ENCODE measurements at places on chromosomes 7 and 10.

DNA sequence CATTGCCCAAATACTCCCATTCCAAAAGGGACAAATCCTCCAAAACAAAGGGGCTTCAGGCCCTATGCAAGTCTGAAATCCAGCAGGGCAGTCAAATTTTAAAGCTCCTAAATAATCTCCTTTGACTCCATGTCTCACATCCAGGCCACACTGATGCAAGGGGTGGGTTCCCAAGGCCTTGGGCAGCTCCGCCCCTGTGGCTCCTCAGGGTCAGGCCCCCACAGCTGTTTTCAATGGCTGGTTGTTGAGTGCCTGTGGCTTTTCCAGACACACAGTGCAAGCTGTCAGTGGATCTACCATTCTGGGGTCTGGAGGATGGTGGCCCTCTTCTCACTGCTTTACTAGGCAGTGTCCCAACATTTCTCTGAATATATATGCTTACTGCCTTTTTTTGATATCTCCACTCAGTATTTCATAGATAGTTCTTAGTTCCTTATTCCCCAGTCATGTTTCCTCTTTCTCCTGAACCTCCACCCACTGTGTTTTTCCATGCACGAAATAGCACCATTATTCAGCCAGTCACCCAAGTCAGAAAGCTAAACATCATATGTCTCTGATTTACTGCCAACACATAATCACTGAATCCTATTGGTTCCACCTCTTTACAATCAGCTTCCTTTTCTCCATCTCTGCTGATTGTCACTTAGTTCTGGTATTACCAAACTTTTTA, 172.6 kb upstream of the CACNA2D1 start:
- no peak for DNase-seq

- no peak for DNase-seq
These were observed 24.0 kb upstream of the EEPD1 start for GRCh38 chr7:36129048-36129534.

DNA sequence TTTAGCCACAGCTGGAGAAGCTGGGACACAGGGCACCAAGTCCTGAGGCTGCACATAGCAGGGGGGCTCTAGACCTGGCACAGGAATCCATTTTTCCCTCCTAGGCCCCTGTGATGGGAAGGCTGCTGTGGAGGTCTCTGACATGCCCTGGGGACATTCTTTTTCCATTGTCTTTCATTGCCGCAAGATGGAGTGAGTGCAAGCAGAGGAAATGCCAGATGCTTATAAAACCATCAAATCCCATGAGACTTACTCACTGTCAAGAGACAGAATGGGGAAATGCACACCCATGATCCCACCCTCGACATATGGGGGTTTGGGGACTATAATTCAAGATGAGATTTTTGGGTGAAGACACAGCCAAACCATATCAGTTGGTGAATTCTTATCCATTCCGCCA, 94.7 kb upstream of the FERD3L start:
- DNase-seq: no peak

DNA sequence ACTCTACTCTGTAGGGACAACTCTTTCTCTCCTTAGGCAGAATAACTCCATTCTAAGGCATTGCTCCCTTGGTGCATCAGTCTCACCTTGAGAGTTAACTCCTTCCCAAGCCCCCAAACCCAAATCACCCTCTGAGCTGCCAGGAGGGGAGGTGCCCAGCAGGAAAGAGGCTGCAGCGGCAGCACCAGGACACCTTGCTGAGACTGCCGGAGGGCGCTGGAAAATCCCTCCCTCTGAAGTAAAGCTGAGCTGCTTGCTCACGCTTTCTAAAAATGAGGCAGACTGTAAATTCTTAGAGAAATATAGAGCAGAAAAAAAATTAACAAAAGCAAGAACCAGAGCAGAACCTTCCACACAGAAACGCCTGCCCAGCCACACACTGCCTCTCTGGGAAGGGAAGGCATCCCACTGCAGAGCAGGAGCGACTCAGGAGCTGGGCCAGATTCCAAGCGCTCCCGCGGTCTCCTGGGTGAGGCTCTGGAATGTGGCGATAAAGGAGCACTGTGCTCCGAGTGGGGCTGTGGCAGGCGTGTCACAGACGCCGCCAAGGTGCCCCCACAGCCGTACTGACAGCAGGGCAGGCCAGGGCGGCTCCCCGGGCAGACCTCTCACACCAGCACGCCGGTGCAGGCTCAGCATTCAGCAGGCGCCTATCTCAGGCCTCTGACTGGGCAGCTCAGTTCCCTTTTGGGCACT, 202.1 kb downstream of the TNS3 start:
- no peak for DNase-seq

GRCh38 chr7:56040730-56041129, 10.5 kb downstream of the PSPH start:
- no peak for DNase-seq

GRCh38 chr7:105963038-105963667, at the start of gene CDHR3:
TSS of gene CDHR3 (plus strand) at chr7:105963264. CDS start at chr7:105963319, 55 bp downstream.
- no peak for DNase-seq
